ENCODE measurements at places on chromosomes 6 and 20.
A peak's percentile ranks its signal among the peaks of the same experiment; 100 is the strongest.

DNA sequence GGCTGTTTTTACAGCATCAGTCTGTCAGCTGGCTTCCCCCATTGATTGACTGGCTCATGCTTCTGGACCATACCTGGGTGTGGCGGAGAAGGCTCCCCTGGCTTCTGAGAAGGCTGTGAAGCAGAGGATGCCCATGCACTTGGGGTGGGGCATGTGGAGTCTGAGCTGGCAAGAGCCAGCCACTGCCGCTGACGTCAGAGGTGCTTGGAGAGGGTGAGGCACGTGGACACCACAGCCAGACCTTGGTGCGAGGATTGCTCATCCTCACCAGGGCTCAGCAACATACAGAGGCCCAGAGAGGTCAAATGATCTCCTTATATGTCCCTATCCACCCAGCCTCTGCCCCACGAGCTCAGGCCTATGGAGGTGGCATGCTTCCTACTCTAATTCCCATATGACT lies 211.2 kb upstream of the PMEPA1 start:
- no peak for DNase-seq

DNA sequence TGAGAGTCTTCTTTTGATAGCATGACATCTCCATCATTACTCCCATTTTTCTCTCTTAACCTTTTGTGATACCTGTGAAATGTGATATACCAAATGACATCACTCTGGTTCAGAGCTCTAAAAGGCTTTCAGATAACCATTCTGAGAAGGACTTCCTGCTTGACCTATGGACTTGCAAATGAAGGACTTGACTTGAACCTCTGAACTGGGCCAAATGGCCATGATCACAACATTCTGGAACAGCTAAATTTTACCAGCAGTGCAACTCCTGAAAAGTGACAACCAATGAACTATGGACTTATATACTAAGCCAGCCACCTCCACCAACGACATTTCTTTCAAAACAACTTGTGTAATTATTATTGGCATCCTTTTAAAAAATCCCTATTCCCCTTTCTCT lies 1085.8 kb upstream of the CITED2 start:
- no peak for DNase-seq

DNA sequence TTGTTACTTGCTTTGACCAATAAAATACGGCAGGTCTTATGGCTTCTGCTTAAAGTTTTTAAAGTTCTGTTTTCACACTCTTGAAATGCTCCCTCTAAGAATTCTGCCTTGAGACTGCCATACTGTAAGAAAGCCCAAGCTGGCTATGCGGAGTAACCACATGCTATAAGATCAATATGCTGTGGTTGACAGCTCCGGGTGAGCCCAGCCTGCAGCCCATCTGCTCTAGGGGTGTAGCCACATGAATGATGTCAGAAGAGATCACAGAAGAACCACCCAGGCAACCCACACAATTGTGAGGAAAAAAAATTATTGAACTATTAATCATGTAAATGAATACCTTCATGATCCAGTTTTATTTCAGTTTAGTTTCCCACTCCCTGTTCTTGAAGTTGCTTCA lies 26.1 kb upstream of the SH3BGRL2 start:
- no peak for DNase-seq

DNA sequence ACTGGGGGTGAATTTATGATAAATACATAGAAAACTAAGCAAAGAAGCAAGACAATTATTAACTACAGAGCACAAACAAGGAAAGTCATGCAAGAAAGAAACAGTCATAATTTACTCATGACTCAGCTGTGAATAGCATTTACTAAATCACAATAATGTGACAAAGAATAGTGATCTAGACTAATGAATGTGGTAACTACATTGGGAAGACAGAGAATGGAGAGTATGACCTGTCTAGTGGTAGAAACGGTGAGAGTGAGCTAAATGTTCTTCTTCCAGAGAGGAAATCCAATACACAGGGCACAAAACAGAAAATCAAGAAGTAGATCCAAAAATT lies 153.5 kb upstream of the DST start:
- no peak for DNase-seq

DNA sequence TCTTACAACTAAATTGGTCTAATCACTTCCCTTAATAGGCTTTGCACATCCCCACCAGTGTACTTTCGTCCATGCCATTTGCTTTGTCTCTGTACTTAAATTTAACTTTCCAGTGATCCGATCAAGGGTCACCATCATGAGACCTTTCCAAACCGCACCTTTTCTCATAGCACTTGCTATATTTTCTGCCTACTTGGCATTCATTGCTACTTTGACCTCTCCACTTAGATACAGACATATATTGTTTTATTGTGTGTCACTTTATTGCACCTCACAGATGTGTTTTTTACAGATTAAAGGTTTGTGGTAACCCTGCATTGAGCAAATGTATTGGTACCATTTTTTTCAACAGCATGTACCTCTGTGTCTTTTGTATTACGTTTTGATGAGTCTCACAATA lies 14.8 kb downstream of the SUMO4 start:
- DNase-seq: no peak

DNA sequence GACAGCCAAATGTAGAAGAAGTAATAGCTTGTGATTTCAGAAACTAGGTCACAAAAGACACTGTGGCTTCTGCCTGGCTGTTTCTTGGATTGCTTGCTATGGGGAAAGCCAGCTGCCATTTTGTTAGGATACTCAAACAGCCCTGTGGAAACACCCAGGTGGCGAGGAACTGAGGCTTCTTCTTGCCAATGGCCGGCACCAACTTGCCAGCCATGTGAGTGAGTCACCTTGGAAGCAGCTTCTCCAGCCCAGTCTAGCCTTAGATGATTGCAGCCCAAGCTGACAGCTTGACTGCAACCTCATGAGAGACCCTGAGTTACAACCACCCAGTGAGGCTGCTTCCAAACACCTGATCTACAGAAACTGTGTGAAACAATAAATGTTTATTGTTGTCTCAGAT lies 11.9 kb upstream of the KIAA1755 start:
- no peak for DNase-seq

DNA sequence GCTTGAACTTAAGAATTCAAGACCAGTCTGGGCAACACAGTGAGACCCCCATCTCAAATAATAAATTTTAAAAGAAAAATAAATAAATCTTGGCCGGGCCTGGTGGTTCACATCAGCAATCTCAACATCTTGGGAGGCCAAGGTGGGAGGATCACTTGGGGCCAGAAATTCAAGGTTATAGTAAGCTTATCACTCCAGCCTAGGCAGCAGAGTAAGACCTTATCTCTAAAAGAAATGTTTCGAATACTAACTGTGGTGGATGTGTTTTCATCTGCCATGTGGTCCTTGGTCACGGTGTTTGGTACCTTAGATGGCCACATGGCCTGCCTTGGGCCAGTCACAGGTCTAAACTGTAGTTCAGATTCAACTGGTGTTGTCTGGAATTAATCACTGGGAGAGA lies 5.8 kb downstream of the UBE2C start:
- DNase-seq: no peak

DNA sequence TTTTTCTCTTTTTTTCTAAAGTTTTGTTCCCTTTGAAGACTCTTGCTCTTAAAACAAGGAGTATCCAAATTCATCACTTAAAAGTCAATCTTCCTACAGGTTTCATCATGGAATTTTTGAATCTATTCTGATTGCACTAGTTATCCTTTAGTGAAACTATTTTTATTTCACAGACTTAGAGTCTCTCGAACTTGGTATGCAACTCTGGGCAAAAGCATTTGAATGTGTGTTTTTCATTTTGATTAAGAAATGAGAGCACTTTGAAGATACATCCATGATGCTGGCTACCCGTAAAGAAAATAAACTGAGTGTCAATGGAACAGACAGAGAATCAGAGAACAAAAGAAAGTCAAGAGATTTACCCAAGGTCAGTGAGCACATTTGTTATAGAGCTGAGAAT lies 586.5 kb downstream of the EPM2A start:
- DNase-seq: no peak

DNA sequence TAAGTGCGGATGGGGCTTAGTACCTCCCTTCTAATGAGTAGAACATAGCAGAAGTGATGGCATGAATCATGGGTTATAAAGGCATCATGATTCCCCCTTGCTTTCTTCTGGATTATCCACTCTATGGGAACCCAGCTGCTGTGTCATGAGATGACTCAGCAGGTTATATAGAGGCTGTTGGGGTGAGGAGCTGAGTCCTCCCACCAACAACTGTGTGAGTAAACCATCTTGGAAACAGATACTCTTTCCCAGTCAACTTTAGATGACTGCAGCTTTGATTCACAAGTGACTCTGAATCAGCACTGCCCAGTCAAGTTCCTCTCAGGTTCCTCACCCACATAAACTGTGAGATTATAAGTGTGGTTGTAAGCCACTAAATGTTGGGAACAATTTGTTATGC lies 46.3 kb downstream of the FAM83B start:
- DNase-seq: peak; percentile 51

DNA sequence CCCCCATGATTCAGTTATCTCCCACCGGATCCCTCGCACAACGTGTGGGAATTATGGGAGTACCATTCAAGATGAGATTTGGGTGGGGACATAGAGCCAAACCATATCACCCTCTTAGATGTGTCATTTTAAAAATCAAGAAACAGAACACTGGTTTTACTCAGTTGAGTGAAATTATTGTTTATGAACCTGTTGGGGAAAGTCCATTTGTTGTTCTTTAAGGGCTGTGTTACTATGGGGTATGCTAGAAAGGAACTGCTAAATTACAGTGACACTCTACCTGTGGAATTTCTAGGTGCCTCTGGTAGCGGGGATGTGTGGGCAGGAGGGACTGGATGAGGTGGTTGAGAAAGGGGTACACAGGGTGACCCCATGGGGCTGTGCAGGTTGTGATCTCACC lies 28.9 kb downstream of the STX11 start:
- no peak for DNase-seq

GRCh38 chr6:169854083-169854725 lies 102.8 kb downstream of the ERMARD start:
- no peak for DNase-seq

DNA sequence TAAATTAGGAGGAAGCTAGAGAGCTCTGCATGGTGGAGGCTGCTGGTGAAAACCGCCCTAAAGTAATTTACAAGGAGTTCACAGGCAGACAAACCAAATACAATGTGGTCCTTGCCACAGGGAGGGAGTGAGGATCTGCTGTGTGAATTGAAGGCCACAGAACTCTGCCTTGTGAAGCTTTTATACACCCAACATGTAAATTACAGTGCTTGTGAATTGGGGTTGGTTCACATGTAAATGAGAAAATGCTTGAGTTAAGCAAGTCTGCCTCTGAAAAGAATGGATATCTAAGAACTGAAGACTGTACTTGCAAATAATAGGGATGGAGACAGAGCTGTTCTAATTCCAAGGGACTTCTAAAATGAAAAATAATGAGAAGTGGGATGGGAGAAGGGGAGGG lies 194.2 kb downstream of the SLC35F1 start:
- DNase-seq: no peak

DNA sequence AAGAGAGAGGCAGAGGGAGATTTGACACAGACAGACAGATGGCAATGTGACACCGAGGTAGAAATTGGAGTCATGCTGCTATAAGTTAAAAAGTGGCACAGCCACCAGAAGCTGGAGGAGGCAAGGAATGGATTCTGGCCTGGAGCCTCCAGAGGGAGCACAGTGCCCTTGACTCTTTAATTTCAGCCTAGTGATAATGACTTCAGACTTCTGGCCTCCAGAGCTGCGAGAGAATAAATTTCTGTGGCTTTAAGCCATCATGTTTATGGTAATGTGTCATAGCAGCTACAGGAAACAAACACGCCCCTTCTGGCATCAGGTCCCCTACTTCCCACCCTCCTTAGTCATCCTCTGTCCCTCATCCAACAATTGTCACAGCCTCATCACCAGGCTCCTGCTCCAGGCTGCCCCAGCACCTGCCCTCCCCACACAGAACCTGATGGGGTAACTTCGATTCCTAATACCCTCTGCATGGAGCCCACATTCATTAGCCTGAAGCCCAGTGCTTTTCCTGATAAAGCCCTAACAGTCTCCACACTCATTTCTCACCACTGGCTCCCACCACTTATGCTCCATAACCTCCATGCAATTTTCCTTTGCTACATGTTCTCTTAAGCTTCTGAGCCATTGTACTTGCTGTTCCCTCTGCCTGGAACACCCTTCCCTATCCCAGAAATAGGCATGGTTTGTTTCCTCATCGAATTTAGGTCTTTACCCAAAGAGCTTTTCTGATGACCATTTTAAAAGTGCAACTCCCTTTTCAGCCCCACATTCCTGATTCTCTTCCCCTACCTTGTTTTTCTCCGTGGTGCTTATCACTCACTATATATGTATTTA lies 69.7 kb upstream of the TOX2 start:
- peak; percentile 63 for DNase-seq

GRCh38 chr20:47934761-47935160 lies 149.5 kb upstream of the SULF2 start:
- DNase-seq: no peak

- no peak for DNase-seq
These were observed 228.6 kb upstream of the JARID2 start for GRCh38 chr6:15017261-15017660.

DNA sequence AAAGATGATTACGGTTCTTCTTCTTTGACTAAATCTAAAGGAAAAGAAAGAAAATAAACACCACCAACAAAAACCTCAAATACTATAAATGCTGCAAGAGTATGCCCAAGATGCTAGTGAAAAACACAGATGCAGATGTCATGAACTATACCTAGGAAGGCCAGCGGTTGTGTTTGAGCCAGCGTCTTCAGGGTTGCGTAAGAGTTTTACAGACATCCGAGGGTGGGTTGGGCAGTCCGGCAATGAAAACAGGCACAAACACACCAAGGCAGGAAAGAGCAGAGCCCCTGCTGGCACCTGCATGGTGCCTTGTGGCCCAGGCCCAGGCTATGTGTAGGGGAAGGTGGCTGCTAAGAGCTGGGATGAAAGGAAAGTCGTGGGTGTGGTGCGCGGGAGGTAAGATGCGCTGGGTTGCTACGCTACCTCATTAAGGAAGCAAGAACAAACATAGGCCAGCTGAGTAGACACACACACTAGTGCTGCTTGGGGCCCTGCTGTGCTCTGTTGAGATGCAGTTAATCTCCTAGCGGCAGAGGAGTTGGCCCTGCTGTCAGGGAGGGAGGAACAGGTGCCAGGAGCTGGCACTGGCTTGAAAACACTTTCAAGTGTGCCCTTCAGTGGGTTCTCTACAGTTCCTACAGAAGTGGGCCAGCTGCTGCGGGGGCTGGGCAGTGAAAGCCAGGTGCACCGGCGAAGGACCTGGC lies 170.2 kb upstream of the PLN start:
- DNase-seq: no peak

- DNase-seq: no peak
These were observed 42.8 kb upstream of the PCMTD2 start for GRCh38 chr20:64212755-64213154.

GRCh38 chr6:22886650-22887581 lies 317.6 kb downstream of the HDGFL1 start:
- DNase-seq: no peak

Measured in AG04450 (cell line).